Vagina (tissue), 2 donors: ENCODE measurements at places on chromosomes 6 and 20.

DNA sequence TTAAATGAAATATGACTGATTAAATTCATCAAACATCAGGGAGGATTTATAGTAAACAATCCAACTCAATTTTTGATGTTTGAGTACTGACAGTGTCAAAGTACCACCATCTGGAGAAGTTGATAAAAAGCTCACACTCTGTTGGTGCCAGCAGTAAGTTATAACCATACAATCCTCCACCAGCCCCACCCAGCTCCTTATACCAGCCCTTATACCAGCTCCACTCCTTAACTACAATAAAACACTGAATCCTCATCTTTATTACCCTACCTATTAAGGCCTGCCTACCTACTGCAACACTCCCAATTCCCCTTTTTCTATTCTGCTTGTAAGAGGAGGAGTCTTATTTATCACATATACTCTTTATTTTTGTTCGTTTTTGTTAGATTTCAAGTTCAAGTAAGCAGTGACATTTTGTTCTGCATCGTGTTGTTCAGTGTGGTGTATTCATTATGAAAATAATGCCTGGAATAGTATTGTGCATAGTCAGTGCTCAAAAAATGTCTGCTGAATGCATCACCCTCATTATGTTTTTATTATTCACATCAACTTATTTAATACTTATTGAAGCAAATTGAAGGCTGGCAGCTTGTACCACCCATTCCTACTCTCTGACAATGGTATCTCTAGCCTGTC, 954.7 kb upstream of the ADGRB3 start:
- DNase-seq, result no peak

DNA sequence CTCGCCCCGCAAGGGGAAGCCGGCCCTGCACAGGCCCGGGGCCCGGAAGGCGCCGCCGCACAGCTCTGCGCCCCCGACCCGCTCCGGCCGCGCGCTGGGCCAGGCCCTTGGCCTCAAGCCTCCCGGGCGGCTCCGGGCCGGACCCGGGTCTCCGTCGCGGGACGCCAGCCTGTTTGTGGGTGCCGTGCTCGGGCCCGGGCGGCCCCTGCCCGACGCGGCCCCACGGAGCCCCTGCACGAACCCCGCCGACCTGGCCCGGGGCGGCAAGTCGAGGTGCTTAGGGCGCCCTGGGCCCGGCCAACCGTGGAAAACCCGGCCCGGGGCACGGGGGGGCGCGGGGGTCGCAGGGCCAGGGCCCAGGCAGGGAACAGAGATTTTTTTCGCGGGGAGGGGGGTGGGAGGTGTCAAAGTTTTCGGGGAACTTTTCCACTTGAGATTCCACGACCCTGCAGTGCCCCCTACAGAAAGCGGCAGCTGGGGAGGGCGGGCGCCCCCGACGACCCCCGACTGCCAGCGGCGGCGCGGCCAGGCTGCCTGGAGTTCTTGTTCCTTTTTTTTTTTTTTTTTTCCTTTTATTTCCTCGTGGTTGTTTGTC, 805 bp upstream of the STX16 start:
- DNase-seq, result no peak

- DNase-seq, result no peak
Measured at GRCh38 chr20:51766994-51767866, 960 bp downstream of the ATP9A start.

DNA sequence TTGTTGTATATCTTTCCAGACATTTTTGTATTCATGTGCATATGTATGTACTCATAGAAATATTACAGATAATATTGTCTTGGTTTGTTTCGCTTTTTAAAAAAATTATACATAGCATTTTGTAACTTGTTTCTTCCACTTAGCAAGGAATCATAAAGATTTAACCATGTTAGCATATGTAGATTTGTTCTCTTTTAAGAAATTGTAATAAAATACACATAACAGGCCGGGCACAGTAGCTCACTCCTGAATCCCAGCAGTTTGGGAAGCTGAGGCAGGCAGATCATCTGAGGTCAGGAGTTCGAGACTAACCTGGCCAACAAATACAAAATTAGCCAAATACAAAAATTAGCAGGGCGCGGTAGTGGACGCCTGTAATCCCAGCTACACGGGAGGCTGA, 44.4 kb upstream of the CSE1L start:
- DNase-seq, result no peak

DNA sequence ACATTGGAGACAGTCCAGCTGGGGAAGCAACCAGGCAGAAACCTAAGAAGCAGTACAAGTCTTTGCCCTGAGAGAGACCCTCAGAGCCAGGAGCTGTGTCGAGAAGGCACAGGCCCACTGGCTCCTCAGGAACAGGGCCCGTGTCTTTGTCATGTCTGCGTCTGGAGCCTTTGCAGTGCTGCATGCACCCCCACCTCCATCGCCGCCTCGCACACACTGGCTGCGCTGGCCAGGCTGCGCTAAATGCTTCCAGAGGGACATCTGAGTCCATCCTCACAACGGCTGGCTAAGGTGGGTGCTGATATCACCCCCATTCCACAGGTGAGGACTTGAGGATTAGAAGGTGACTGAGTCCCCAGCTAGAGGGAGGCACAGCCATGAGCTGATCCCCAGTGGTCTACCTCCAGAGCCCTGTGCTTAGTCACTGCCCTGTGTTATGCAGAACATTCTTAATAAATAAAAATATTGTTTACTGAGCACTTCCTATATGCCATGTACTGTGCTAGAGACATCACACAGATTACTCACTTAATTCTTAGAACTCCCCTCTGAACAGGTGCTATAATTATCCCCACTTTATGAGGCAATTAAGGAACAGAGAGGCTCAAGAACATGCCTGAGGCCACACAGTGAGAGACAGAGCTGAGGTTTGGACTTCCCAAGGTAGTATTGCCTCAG, 27.6 kb downstream of the GABRR2 start:
- no peak for DNase-seq

- no peak for DNase-seq
Measured at GRCh38 chr20:58868795-58869194, 16.3 kb downstream of the GNAS start.

DNA sequence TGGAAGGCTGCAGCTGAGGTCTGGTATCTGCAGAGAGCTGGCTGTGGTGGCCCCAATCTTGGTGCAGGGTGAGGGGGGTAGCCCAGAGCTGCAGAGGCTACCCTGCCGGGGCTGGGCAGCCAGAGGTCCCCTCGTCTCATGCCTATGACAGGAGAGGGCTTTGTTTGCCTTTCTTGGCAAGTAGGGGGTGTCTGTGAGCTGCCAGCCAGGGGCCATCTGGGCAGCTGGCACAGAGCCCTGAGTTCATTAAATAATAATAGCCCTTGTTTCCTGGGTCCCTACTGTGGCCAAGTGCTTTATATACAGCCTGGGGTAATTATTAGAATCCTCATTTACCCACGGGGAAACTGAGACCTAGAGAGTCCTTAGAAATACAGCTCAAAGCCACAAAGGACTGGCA, 66.6 kb downstream of the EZR start:
- DNase-seq, result no peak
